Upper lobe of right lung (tissue), 1 donor: ENCODE measurements at places on chromosomes 1 and 21. TPM values are rescaled to one million over a fixed set of nuclear protein-coding genes. Genes with fewer than 3 reads are reported as not detected.

DNA sequence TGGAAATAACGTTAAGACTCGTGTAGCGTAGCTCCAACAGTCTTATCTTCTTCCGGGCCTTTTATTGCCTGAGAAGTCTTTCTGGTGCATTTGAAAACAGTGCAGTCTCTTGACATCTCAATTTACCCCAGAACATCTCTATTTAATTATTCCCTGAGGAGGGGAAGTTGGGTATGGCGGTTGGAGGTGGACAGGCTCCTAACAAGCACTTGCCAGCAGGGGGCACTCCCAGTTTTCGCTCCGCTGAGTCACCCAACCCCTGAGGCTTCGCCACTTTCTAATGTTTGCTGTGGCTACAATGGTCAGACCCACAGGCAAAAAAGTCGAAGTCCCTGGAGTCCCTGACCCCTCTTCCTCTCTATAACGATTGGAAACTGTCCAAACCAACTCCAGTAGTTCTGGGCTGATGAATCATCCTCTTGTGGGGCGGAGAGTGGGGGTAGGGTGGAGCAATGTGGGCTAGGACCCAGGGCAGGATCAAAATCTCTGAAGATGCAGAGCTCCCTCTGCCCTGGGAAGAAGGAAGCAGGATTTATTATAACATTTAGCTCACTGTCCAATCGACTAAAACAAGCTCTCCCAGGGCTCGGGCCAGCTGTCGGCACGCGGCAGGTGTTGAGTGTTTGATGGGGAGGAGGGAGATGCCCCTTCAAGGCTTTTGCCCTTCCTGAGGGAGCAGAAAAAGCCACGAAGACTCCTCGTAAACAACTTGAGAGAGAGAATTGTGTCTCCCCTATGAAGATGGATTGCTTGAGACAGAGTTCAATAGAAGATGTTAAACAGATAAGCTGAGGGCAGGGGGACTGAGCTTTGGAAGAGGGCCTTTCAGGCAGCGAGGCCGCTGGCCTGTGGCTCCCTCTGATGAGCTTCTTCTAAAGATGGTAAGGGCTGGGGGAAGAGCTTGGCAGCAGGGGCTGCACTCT, 85.7 kb downstream of the BRINP2 start:
- peak; percentile 82 for DNase-seq
- H3K4me3 ChIP-seq, result no peak overlapping the region
- no peaks in the 10 kb centered on the region for H3K27me3 ChIP-seq
- no peaks in the 10 kb centered on the region for H3K36me3 ChIP-seq

- H3K4me1 ChIP-seq, result no peaks in the 10 kb centered on the region
- H3K27ac ChIP-seq, result no peak overlapping the region
- DNase-seq, result no peak
- no peaks in the 10 kb centered on the region for H3K36me3 ChIP-seq
Observed at GRCh38 chr1:33649759-33650158, 177.3 kb downstream of the ZSCAN20 start.

- no peak for DNase-seq
- H3K36me3 ChIP-seq, result no peaks in the 10 kb centered on the region
- H3K27ac ChIP-seq, result no peak overlapping the region
- H3K4me3 ChIP-seq, result no peak overlapping the region
- no peaks in the 10 kb centered on the region for H3K27me3 ChIP-seq
- H3K4me1 ChIP-seq, result peaks cover 7% of the 10 kb centered on the region
Observed at GRCh38 chr21:32567626-32568025, 17.7 kb downstream of the TCP10L start.

DNA sequence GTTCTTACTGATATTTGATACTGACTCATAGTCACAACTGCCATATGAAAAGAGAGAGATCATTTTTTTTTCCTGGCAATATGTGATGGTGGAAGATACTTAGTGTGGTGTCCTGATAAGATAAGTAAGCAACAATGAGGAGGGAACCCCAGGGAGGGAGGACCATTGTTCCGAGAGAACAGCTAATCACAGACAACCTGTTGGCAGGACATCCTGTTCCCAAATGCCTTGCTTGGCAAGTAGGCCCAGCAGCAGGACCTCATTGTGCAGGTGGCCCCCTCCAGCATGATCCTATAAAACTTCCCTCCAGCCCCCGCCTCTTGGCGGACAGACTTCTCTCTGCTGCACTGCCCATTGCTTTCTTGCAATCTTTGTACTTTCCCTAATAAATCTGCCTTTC, 329.4 kb upstream of the CHRM3 start:
- no peaks in the 10 kb centered on the region for H3K27me3 ChIP-seq
- H3K27ac ChIP-seq, result no peak overlapping the region
- H3K36me3 ChIP-seq, result no peaks in the 10 kb centered on the region
- no peak for DNase-seq

GRCh38 chr1:220997791-220998190, 118.5 kb downstream of the HLX start:
- H3K4me3 ChIP-seq, result no peak overlapping the region
- no peak overlapping the region for H3K27ac ChIP-seq
- H3K4me1 ChIP-seq, result no peaks in the 10 kb centered on the region
- H3K36me3 ChIP-seq, result no peaks in the 10 kb centered on the region

DNA sequence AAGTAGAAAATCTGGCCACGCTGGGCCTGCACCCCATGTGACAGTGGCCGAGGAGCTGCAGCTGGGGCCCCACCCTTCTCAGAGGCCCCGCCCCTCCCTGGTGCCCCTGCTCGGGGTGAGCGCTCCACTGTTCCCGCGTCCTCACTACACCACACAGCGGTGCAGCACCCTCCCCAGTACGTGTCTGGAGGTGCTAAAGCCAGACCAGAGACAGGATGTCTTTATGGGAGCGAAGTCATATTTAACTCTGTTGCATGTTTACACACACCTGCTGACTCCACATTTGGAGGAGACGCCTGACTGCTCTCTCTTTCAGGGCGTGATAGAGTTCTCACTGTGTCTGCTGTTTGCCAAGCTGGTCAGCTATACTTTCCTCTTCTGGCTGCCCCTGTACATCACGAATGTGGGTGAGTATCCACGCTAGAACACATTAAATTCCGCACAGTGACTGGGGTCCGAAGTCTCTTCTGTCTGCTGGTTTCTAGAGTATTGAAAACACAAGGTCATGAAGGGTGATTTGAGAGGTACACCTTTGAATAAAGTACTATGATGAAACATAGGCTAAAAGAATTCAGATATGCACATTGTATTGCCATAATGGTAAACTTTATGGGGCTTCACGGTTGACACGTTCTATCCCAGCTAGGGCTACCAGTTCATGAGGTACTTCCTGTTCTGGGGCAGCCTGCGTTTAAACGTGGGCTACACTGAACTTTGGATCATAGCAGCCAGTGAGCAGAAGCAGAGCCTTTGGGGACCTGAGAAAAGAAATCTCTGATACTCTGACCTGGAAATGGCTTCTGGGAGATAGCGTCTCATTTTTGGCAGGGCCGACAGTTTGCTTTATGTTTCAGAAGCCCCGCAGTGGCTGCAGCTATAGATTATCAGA, 48.4 kb downstream of the SLC37A1 start:
- no peaks in the 10 kb centered on the region for H3K27me3 ChIP-seq
- no peaks in the 10 kb centered on the region for H3K4me1 ChIP-seq
- H3K27ac ChIP-seq, result no peak overlapping the region
- DNase-seq, result peak; percentile 51

DNA sequence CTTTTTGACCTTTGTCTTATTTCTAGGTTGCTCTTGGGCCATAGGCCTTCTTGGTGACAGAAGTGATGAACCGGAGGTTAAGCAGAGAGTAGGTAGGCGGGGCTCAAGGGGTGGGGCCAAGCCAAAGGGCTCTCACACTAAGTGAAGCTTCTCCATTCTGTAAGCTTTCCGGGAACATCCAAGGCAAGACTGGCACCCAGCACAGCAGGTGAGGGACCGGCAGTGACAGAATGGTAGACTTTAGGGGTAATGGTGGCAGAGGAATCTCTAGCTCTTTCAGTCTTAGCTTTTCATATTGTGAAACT, at the start of gene TNFAIP8L2:
Gene TNFAIP8L2 (plus strand): TSS at position 135 of the 305 bp plus-strand sequence. CDS start 2,049 bp downstream, outside the sequence.
- no peaks in the 10 kb centered on the region for H3K27me3 ChIP-seq
- H3K36me3 ChIP-seq, result peaks cover 42% of the 10 kb centered on the region
- H3K4me1 ChIP-seq, result peaks cover 2% of the 10 kb centered on the region
- peak within 1 kb of the TSS; percentile 67 for H3K27ac ChIP-seq
- H3K4me3 ChIP-seq, result peak within 1 kb of the TSS; percentile 52

DNA sequence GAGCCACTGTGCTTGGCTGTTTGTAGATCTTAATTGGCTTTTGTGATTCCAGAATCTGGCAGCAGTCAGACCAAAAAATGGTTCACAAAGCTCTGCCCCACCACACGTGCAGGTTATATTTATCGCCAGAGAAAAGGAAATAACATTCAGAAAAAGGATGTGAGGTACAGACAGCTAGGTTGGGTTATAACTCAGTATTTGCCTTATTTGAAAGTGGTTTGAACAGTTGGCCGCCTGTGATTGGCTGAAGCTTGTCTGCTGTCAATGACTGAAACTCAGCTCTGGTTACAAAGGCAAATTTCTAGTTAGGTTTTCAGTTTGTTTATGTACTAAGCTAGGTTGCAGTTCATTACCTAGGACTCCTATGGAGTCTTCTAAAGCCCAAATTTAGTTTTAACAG, 9.6 kb downstream of the SH3BGR start:
- no peaks in the 10 kb centered on the region for H3K4me1 ChIP-seq
- no peak overlapping the region for H3K4me3 ChIP-seq
- no peak for DNase-seq

DNA sequence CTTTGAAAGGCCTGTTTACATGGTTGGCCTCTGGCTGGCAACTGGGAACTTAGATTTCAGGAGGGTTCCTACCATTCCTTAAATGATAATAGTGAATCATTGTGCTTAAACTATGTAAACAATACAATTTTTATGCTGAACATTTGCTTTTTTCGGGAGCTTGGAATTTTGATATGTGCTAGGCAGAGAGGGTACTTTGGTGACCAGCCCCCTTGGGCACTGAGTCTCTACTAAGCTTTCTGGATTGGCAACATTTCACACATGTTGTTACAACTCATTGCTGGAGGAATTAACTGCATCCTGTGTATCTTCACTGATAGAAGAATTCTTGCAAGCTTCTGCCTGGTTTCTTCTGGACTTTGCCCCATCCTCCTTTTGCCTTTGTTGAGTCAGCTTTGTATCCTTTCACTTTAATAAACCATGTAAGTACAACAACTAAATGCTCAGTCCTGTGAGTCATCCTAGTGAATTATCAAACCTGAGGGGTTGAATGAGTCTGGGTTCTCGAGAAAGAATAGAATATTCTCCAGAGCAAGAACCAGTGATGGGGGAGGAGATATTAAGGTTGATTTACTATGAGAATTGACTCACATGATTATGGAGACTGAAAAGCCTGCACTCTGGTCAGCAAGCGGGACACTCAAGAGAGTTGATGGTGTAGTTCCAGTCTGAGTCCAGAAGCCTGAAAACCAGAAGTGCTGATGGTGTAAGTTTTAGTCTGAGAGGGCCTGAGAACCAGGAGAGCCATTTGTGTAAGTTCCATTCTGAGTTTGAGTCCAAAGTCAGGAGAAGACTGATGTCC, 3.1 kb upstream of the SLC16A4 start:
- H3K27ac ChIP-seq, result no peak overlapping the region
- no peak overlapping the region for H3K4me3 ChIP-seq
- no peaks in the 10 kb centered on the region for H3K4me1 ChIP-seq
- H3K36me3 ChIP-seq, result peaks cover 9% of the 10 kb centered on the region

DNA sequence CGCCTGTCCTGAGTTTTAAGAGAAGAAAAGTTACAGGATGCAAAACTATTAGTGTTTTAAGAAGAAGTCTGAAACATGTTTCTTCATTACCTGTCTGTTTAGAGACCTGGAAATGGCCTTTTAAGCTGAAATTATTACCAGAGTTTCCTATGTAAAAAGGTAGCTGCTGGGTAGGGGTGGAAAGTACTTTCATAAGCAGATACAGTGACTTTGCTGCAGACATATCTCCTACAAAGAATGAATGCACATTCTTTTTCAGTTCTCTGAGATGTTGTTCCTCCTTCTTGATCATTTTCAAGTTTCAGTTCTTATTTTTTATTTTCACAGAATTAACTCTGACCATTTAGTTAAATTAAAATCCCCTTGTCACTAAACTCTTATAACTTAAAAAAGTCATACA, 1329.6 kb downstream of the KCNT2 start:
- H3K27ac ChIP-seq, result no peak overlapping the region
- no peaks in the 10 kb centered on the region for H3K27me3 ChIP-seq
- no peaks in the 10 kb centered on the region for H3K4me1 ChIP-seq
- no peak overlapping the region for H3K4me3 ChIP-seq
- no peak for DNase-seq

GRCh38 chr21:28833182-28833581, 159.5 kb downstream of the LTN1 start:
- no peaks in the 10 kb centered on the region for H3K27me3 ChIP-seq
- no peak overlapping the region for H3K4me3 ChIP-seq
- no peak overlapping the region for H3K27ac ChIP-seq
- H3K36me3 ChIP-seq, result no peaks in the 10 kb centered on the region
- DNase-seq, result no peak

DNA sequence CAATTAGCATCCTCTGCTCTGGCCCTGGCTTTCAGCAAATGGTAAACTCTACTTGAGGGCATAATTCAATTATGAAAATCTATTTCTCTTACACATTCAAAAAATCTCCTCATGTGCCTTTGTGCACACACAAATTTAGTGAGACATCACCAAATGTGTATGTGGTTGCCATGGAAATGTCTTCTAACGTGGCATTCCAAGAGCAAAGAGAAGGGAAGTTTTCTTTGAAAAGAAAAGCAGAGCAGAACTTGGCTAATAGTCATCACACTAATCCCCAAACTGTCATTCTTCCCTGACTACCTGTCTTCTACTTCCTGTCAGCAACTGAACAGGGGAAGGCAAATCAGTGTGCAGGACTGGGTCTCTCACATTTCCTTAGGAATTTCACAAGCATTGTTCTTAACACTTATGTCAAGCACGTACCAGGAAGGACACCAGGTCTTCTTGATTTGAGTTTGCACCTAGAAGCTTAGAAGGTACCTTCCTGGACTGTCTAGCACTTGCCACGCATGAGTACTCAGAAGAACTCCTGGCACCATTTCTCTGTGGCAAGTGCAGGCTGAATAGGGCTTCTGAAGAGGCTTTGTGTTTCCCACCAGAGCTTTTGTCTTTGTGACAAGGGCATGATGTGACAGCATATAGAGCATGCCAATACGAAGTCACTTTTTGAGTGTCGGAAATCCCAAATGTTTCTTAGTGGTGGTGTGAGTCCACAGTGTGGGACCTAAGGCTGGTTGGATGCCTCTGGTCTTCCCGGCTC, 32.3 kb downstream of the MAN1C1 start:
- H3K27ac ChIP-seq, result no peak overlapping the region
- peaks cover 11% of the 10 kb centered on the region for H3K4me1 ChIP-seq
- H3K27me3 ChIP-seq, result no peaks in the 10 kb centered on the region
- no peak overlapping the region for H3K4me3 ChIP-seq

AADACL3 gene
- not detected for total RNA-seq

TCHHL1 gene
- not detected for total RNA-seq
